ENCODE measurements at places on chromosomes 5 and 9. TPM values are rescaled to one million over a fixed set of nuclear protein-coding genes. Genes with fewer than 3 reads are reported as not detected.

- H3K4me1 ChIP-seq, result peaks cover 20% of the 10 kb centered on the region
- no peaks in the 10 kb centered on the region for H3K27me3 ChIP-seq
- no peak for DNase-seq
- no peak overlapping the region for H3K27ac ChIP-seq
Observed at GRCh38 chr5:107430071-107430625, 240.6 kb downstream of the EFNA5 start.

GRCh38 chr9:27491154-27491553 is 32.9 kb upstream of the IFNK start:
- H3K27ac ChIP-seq, result no peak overlapping the region
- no peak for DNase-seq
- no peaks in the 10 kb centered on the region for H3K27me3 ChIP-seq
- no peaks in the 10 kb centered on the region for H3K36me3 ChIP-seq

DNA sequence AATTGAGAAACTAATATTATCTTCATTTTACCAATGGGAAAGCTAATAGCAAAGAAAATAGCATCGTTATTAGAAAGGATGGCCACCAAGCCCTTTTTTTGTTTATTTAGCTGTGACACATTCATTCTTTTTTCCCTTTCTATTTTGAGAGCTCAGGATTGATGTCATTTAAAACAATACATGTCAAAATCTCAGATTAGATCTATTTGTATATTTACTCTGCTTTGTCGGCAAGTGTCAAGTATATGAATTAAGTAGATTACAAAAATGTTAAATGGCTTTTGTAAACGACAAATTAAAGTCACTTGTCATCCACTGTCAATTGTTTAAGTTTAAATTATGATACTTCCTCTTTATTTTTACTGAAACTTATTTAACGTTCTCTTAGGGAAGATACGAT is 118.9 kb downstream of the PAM start:
- no peaks in the 10 kb centered on the region for H3K27me3 ChIP-seq
- H3K36me3 ChIP-seq, result peaks cover 6% of the 10 kb centered on the region
- no peak overlapping the region for H3K27ac ChIP-seq
- no peak for DNase-seq
- peaks cover 26% of the 10 kb centered on the region for H3K4me1 ChIP-seq

GRCh38 chr5:41067714-41068568 is 3.2 kb downstream of the MROH2B start:
- no peak overlapping the region for H3K4me3 ChIP-seq
- no peaks in the 10 kb centered on the region for H3K36me3 ChIP-seq
- no peak overlapping the region for H3K27ac ChIP-seq
- H3K27me3 ChIP-seq, result no peaks in the 10 kb centered on the region
- DNase-seq, result no peak
- no peaks in the 10 kb centered on the region for H3K4me1 ChIP-seq

- no peaks in the 10 kb centered on the region for H3K4me1 ChIP-seq
- H3K27ac ChIP-seq, result no peak overlapping the region
- no peak for DNase-seq
- no peaks in the 10 kb centered on the region for H3K27me3 ChIP-seq
- no peak overlapping the region for H3K4me3 ChIP-seq
Observed at GRCh38 chr5:168260353-168261226, 30.9 kb upstream of the WWC1 start.

TLR4 gene
- 0.10 TPM for total RNA-seq

SMIM33 gene
- not detected for total RNA-seq

All from HCT116 (cell line).